ENCODE measurements at places on chromosomes 7 and 10. TPM values are rescaled to one million over a fixed set of nuclear protein-coding genes. Genes with fewer than 3 reads are reported as not detected.

RBP4 gene
- total RNA-seq = 1.2 TPM

AASS gene
- 0.35 TPM for total RNA-seq

SDK1 gene
- not detected for total RNA-seq

CRHR2 gene
- not detected for total RNA-seq

SH2D4B gene
- total RNA-seq = 0.19 TPM

EMX2 gene
- total RNA-seq = not detected

- peak overlapping the region; percentile 38 for H3K4me3 ChIP-seq
- peak; percentile 84 for DNase-seq
- no peaks in the 10 kb centered on the region for H3K36me3 ChIP-seq
- H3K4me1 ChIP-seq = peaks cover 23% of the 10 kb centered on the region
These were observed 11.2 kb upstream of the ZNF485 start for GRCh38 chr10:43594944-43595589.

DNA sequence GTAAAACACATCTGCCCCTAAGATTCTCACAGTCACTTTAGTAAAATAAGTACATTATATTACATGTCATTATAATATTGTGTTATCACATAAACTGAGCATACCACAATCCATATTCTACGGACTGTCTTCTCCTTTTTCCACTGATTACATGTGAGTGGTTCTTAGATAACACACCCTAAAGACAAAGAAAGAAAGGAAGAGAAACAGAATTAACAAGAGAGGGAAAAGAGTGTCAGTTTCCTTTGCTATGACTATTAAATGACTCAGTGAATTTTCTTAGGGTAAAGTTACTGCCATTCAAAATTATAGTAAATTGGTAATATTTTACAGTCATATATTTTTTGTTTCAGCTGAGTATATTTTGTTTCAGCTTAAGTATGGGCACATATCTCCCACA, 268.3 kb downstream of the TWIST1 start:
- H3K27ac ChIP-seq = no peak overlapping the region
- H3K4me1 ChIP-seq = no peaks in the 10 kb centered on the region
- no peak overlapping the region for H3K4me3 ChIP-seq
- no peaks in the 10 kb centered on the region for H3K27me3 ChIP-seq
- DNase-seq = no peak

DNA sequence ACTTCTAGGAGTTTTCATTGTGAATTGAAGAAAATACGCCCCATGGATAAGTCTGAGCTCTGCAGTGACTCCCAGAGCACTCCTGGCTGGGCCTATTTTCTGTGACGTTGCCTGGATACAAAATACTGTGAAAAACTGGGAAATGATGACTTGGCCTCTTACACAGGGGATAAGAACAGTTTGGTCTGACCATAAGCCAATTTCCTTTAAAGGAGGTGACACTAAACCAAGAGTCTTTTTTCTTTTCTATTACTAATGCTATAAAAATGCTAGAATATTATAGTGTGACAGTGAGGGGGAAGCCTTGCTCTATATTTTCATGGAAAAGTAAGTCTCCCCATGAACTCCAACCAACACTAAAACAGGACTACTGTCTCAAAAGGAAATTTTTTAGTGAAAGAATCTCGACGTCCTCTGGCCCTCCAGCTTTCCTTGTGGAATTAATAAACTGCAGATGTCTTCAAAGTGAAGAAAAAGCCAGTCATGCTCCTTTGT, 45.5 kb downstream of the MYOF start:
- H3K4me3 ChIP-seq = no peak overlapping the region
- H3K27me3 ChIP-seq = no peaks in the 10 kb centered on the region
- no peak for DNase-seq
- no peaks in the 10 kb centered on the region for H3K4me1 ChIP-seq

- no peaks in the 10 kb centered on the region for H3K36me3 ChIP-seq
- no peaks in the 10 kb centered on the region for H3K4me1 ChIP-seq
These were observed 417.0 kb upstream of the PFKP start for GRCh38 chr10:2650328-2650727.

DNA sequence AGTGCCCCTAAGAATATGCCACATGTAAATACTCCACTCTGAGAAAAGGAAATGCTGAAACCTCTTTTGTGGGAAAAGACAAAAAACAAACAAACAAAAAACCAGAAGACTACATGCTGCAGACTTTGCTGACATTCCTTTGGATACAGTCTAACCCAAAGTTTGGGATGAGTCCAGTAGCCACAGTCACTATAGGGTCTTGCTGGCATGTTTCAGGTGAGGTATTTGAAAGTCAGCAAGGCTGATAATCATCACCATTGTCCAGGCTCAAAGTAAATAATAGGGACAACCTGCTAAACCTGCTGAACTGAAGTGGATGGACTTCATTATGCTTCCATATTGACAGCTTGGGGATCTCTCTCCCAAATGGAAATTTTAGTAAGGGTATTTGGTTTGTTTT, 1087.0 kb upstream of the LRRTM3 start:
- H3K4me3 ChIP-seq = no peak overlapping the region
- H3K27ac ChIP-seq = no peak overlapping the region
- H3K36me3 ChIP-seq = no peaks in the 10 kb centered on the region
- H3K4me1 ChIP-seq = no peaks in the 10 kb centered on the region
- no peaks in the 10 kb centered on the region for H3K27me3 ChIP-seq

Measured in GM12878 (cell line).